ENCODE measurements at places on chromosomes 4 and X.

DNA sequence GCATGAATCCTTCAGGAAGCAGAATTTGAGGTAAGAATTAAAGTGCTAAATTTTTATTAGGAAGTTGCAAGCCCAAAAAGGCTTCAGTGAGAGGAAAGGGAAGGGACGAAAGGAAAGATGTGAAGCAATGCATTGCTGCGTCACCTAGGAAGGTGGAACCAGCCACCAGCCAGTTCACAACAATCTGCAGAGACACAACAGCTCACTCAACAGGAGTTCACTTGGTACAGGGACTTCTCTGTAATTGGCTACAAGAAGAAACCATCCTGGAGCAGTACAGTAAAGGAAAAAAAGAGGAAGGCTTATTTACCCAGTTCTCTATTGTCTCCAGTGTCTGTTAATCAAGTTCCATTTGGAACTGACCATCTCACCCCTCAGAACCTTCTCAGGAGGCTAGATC, 157.6 kb downstream of the HNRNPD start:
- DNase-seq = no peak

GRCh38 chr4:26248647-26249046, 72.2 kb upstream of the RBPJ start:
- DNase-seq = peak; percentile 46

- no peak for DNase-seq
Measured at GRCh38 chr4:7320206-7320797, 114.4 kb downstream of the PSAPL1 start.

- DNase-seq = no peak
Measured at GRCh38 chrX:57156397-57157049, 19.3 kb upstream of the SPIN2A start.

DNA sequence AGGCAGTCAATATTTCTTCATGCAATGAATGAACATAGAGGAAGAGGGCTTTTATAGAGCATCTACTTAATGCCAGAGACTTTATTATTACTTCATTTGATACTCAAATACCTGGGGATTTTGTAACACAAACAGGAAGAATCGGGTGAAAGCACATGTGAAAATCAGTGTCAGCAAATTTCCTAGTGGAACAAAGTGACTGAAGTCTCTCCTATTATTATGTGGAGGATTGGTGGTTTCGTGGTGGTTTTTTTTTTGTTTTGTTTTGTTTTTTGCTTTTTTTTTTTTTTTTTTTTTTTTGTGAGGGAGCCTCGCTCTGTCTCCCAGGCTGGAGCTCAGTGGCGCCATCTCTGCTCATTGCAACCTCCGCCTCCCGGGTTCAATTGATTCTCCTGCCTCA, 207.0 kb downstream of the RRAGB start:
- DNase-seq = no peak

- no peak for DNase-seq
Measured at GRCh38 chr4:180423712-180424057, 1819.5 kb upstream of the TENM3 start.

GRCh38 chr4:84089652-84090437, 409.2 kb downstream of the NKX6-1 start:
- DNase-seq = no peak

DNA sequence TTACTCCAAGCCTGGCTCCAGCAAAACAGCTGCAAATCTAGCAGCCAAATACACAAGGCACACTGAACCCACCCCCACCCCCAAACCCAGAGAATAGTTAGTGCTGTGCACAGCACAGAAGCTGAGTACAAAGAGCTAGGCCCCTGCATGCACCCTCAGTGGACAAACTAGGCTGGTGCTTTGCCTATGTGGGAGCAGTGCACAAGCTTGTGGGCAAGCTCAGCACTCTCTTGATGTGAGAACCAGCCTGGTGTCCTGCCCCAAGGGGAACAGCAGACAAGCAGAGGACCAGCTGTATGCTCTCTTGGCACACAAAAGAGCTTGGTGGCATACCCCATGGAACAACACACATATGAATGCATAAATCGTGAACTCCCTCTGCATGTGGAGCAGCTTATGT, 81.7 kb downstream of the FAAH2 start:
- no peak for DNase-seq

- no peak for DNase-seq
Measured at GRCh38 chrX:30679369-30679768, 26.1 kb downstream of the GK start.

GRCh38 chr4:177320721-177321120, 11.0 kb downstream of the NEIL3 start:
- no peak for DNase-seq

DNA sequence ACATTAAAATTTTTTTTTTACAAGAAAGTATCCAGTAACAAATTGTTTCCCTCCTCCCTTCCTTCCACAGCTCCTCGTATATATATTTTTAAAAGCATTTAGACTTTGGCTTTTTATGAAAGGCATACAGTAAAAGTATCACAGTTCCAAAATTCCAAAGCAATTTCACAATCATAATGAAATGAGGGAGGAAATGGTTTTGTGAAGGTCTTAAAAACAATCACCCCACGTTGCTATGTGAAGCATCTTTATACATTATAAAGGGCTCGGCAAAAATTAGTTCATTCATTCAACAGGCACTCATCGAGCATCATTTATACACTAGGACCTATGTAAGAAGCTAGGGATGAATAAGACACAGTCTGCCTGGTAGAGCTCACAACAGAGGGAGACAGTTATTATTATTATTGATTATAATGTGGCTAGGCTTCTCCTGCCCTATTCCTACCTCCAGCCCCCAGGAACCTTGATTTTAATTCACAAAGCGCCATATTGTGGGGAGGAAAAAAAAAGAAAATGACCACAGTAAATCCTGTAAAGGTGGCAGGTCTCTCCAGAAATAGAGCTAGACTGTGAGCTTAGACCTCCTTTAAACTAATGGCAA, 239.9 kb downstream of the MAML3 start:
- no peak for DNase-seq
